ENCODE measurements at places on chromosomes 5 and 9.
A peak's percentile ranks its signal among the peaks of the same experiment; 100 is the strongest.

- no peak for DNase-seq
These were observed 391.2 kb upstream of the SGCD start for GRCh38 chr5:155935723-155936122.

DNA sequence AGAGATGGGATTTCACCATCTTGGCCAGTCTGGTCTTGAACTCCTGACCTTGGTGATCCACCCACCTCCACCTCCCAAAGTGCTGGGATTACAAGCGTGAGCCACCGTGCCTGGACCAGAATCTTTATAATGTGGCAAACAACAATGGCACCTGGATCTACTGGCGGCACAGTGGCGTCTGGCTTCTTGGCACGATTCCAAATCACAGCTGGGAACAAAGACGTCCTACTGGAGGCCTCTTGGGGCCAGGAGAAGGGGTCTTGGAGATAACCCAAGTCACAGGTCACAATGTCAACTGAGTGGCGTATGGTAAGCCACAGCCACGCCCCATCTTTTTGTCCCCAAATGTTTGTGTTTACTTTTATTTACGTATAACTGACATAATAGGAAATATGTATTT is 77.8 kb upstream of the RAPGEF1 start:
- DNase-seq = no peak

- no peak for DNase-seq
These were observed 84.2 kb downstream of the FNBP1 start for GRCh38 chr9:129958796-129959195.

DNA sequence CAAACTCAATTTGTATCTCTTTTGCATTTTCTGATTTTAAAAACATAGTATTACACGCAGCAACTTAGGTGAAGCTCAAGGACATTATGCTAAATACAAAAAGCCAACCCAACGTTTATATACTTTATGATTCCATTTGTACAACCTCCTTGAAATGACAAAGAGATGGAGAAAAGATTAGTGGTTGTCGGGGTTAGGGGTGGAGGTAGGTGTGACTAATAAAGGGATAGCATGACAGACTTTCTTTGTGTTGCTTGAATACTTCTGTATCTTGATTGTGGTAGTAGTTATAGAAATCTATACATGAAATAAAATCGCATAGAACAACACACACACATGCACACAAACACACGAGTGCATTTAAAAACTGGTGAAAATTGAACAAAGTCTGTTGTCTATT is 42.5 kb upstream of the EFNA5 start:
- no peak for DNase-seq

- DNase-seq = no peak
These were observed 26.6 kb upstream of the CRB2 start for GRCh38 chr9:123329329-123329955.

GRCh38 chr9:24614070-24614469 is 68.4 kb upstream of the IZUMO3 start:
- no peak for DNase-seq

DNA sequence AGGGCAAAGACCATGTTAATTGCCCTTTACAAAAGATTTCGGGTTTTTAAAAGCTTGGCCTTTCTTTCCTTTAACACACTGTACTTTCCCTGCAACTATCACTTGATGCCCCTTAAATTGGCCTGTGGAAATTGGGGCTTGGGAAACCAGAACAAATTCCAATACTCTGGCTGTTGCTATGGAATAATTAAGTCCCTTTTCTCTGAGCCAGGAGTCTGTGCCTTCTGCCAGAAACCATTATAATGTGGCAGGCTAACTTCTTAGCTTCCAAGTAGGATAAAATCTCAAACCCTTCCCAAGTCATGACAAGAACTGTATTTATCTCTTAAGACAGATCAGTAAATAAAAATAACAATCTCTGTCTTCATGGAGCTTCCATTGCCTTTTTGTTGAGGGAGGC is 1.1 kb upstream of the SPINK1 start:
- DNase-seq = no peak

GRCh38 chr5:150293091-150293941 is 3.7 kb upstream of the CAMK2A start:
- DNase-seq = no peak

DNA sequence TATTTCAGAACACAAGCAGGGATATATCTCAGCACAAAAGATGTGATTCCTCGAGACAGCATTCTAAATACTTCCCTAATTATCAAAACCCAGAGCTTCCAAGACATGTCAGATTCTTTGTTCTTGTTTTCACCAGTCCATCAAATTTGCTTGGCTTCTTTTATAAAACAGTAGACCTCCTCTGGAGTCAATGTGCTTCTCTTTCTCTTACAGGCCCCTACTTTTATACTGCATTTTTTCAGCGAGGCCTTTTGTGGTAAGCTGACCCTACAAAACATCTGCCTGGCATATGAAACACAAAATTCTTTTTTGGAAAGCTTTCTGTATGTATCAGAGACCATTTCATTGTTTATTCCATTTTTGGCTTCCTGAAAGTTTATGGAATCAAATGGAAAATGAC is 81.8 kb downstream of the ARSB start:
- no peak for DNase-seq

GRCh38 chr5:10695055-10695649 is 65.9 kb downstream of the DAP start:
- DNase-seq = peak; percentile 20

DNA sequence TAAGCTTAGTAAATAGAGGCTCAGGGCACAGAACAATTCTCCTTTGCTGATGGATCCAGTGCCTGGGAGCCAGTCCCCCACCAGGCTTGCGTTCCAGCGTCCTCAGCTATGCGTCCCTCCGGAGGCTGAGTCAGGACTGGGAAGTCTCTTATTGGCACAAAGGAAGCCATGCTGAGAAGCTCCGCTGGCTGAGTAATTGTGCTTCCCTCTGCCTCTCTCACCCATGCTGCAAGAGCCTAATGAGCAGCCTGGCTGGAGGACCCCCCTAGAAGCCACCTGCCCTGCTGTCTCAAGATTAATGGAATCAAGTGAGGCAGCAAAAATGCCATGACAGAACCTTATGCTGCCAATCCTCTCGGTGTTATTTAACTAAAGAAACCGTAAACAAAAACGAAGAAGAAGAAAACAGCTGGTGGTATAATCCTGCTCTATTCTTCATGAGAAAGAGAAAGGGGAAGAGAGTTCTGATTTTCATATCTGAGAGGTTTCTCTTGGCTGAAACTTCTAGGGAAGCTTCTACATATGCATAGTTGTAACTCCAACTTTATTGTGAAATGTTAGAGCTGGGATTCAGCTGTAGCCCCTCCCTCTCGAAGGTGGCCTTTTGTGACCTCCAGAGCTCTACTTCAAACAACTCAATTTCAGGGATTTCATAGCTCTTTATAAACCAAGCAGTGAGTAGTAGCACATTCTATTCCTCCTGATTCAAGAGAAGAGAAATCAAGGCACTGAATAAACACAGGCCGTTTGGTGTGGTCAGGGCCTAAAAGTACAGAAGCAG is 185.4 kb upstream of the SEMA6A start:
- no peak for DNase-seq

DNA sequence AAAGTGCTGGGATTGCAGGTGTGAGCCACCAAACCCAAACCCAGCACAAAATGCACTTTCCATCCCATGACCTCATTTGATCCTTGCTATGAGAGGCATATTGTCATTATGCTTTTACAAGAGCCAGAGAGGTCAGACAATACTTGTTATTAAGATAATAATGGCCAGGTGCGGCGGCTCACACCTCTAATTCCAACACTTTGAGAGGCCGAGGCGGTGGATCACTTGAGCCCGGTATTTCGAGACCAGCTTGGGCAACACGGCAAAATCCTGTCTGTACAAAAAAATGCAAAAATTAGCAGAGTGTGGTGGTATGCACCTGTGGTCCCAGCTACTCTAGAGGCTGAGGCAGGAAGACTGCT is 55.9 kb upstream of the IL17B start:
- DNase-seq = no peak

- DNase-seq = no peak
These were observed 55.3 kb downstream of the TRPC7 start for GRCh38 chr5:136309932-136310598.

- no peak for DNase-seq
These were observed 104.4 kb downstream of the DENND1A start for GRCh38 chr9:123825342-123826060.

DNA sequence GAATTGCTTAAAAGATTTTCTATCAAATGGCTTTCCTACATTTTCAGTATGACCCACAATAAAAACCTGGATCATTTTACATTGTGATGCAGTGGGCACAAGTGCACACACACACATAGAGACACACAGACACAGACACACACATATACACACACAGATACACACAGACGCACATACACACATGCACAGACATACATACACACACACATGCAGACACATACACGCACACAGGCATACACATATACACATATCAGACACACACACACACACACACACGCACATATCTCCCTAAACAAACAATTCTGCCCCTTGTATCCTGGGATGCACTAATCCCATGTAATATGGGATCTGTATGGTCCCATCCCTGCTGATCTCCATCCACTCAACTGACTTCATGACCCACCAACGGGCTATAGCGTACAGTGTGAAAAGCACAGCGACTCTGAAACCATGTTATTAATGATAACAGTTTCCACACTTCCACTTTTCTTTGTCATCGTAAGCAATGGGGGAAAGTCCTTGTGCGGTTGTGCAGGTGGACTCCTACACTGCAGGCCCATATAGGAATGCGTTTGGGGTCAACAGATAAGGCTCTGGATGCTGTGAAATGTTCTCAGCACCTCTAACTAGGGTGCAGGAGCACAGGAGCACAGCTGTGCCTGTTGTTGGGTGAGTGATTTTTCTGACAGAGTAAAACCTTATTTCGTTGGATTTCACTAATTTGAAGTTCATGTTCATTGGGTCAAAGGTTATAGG is 52.7 kb downstream of the DAP start:
- no peak for DNase-seq

DNA sequence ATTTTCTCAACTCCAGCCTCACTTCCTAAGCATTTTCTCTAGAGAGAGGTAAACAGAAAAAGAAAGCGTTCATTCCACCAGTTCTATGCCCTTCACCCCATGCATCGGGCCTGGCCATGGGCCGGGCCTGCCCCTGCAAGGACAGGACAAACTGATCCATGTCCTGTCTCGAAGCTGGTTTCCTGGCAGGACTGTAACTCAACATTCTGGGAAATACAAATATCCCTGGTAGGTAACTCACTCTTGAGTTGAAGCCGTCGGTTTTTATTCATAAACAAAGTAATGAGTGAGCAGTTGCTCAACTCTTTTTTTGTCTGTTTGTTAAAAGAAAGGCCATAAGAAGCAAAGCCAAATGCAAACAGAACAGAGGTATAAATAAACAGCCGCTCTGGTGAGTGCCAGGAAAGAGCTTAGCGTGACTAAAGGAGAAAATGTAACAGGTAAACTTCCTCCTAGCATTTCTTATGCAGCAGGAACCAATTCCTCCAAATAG is 64.4 kb upstream of the DNAH5 start:
- no peak for DNase-seq

- no peak for DNase-seq
These were observed 371.9 kb downstream of the EBF1 start for GRCh38 chr5:158727771-158728311.

GRCh38 chr5:58731641-58732040 is 148.8 kb downstream of the RAB3C start:
- no peak for DNase-seq

- DNase-seq = no peak
These were observed 408.1 kb upstream of the ZNF608 start for GRCh38 chr5:125154301-125155110.

- no peak for DNase-seq
These were observed 240.4 kb upstream of the RAI14 start for GRCh38 chr5:34415559-34416198.

DNA sequence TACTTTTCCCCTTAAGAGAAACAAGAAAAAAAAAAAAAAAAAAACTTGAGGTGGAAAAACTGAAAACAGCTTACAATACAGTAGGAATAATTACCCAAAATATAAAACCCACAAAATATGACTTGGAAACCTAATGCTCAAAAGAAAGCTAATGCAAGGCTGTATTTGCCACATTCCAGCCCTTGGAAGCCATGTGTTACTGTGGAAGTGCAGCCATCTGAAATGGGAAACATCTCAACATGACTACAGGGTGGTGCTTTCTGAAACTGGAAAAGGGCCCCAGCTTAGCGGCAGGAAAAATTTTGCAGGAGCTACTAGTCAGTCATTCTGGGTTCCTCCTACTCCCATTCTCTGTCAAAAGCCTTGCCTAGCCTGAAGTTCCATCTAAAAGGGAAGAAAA is 20.4 kb downstream of the CDK5RAP2 start:
- no peak for DNase-seq

DNA sequence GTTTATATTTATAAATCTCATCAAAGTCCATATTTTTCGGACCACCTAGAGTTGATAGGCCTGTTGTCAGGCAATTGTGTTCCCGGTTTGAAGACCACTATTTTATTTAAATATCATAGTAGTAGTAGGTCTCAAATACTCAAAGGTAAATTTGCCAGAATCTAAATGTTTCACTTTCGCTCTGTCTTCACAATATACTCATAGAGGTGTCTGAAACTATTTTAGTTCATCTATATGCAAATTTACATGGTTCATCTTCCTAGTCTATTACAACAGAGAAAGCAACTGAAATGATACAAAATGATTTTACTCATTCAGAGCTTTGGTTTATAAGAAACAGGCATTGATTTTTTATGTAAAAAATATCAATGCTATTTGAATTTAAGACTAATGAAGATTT is 1897.5 kb downstream of the EFNA5 start:
- no peak for DNase-seq

DNA sequence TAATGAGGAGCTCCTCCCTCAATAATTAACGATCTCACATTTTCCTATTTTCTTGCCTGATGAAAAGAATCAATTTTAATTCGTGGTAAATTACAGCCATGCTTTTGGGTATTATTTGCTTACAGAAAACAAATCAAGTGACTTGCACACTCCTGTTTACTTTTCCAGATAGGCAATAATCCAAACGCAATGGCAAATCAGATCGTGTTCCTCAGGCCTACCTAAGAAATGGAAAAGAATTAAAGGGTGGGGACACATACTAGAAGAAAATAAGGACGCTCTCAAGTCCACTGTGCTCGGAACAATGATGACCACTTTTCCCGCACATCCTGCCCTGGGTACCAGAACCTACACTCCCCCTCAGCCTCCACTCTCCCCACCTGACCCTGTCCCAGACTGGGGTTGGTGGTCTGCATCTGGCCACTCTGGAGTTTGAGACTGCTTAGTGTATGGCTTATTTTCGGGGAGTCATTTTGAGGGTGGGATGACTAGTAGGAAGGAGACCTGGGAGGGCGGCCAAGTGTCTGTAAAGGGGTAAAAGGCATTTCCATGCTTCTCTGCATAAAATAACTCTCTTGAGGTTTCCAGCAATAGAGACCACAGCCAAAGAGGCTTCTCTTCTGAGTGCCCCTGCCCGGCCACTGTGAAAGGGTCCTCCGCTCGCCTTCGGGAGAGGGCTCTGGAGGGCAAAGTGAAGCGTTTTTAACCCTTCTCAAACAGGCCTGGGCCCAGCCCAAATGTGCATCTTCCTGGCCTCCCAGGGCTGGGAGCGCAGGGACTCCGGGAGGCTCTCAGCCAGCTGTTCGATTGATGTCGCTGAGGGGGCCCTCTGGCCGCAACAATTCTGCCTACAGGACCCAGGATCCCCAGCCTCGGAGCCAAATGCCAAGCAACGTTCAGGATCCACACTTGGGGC is 4.5 kb upstream of the OTP start:
- no peak for DNase-seq
